ENCODE measurements at places on chromosomes 2 and 18.

DNA sequence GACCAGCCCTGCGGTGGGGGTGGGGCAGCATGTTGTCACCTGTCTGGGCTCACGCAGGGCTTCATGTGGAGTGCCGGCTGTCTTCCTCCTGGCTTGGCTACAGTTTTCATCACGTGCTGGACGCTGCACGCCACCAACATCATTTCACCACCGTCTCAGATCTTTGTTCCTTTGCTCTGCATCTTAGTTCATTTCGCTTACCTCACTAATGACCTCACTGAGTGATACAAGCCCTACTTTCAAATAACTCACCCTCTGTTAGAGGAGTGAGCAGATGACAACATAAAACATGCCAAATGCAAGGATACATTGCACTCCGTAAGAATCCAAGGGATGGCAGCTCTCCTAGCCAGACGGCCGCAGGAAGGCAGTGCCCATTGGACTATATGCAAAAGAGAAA is 527.5 kb downstream of the GALR1 start:
- H3K36me3 ChIP-seq = no peaks in the 10 kb centered on the region
- no peaks in the 10 kb centered on the region for H3K4me1 ChIP-seq
- no peak overlapping the region for H3K27ac ChIP-seq
- H3K4me3 ChIP-seq = no peak overlapping the region

GRCh38 chr2:64635976-64636911 is 17.5 kb downstream of the SERTAD2 start:
- H3K36me3 ChIP-seq = peaks cover 22% of the 10 kb centered on the region
- peaks cover 49% of the 10 kb centered on the region for H3K4me1 ChIP-seq
- H3K4me3 ChIP-seq = no peak overlapping the region
- no peak for DNase-seq

- H3K36me3 ChIP-seq = no peaks in the 10 kb centered on the region
- H3K4me3 ChIP-seq = no peak overlapping the region
- no peak overlapping the region for H3K27ac ChIP-seq
- no peaks in the 10 kb centered on the region for H3K27me3 ChIP-seq
- no peaks in the 10 kb centered on the region for H3K4me1 ChIP-seq
These were observed 20.8 kb upstream of the TMX3 start for GRCh38 chr18:68735483-68736343.

GRCh38 chr2:625415-626333 is 51.5 kb downstream of the TMEM18 start:
- H3K36me3 ChIP-seq = no peaks in the 10 kb centered on the region
- no peaks in the 10 kb centered on the region for H3K27me3 ChIP-seq
- no peak overlapping the region for H3K27ac ChIP-seq

DNA sequence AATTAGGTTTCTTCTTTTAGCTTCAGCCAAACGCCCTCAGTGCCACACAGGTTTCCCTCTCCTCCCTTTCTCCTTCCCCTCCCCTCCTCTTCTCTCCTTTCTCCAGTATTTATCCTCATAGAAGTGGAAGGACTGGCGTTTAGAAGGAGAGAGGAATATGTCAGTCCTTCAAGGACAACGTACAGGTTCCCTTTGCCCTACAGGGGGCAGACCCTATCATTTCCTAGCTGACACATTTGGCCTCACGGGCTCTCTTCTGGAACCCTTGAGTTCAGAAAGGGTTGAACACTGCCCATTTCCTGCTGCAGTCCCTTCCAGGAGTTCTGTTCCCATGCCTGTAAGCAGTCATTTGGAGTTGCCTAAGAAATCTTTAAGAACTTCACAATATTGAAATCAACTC is 46.1 kb downstream of the CDCA7 start:
- no peak overlapping the region for H3K27ac ChIP-seq
- no peak overlapping the region for H3K4me3 ChIP-seq
- H3K27me3 ChIP-seq = no peaks in the 10 kb centered on the region
- no peak for DNase-seq
- H3K4me1 ChIP-seq = peaks cover 9% of the 10 kb centered on the region
- H3K36me3 ChIP-seq = no peaks in the 10 kb centered on the region

Measured in keratinocyte (primary cell).